ENCODE measurements at places on chromosomes 5 and 9.

GRCh38 chr9:4799775-4800174, 7.0 kb downstream of the RCL1 start:
- no peak for DNase-seq

GRCh38 chr5:37478121-37478894, 99.2 kb downstream of the WDR70 start:
- DNase-seq: no peak

DNA sequence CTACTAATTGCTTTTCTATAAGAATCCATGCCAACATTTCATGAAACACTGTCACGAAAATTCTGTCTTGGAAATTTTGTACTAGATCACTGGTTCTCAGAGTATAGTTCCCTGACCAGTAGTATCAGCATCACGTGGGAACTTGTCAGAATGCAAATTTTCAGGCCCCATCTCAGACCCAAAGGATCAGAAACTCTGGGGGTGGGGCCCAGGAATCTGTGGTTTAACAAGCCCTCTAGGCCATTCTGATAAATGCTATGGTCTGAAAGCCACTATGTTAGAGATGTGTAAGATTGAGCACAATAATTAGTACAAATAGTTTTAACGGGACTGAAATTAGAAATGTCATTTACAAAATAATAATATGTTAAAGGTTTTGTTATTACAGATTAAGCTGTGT, 615.7 kb upstream of the ARRDC3 start:
- DNase-seq: no peak

DNA sequence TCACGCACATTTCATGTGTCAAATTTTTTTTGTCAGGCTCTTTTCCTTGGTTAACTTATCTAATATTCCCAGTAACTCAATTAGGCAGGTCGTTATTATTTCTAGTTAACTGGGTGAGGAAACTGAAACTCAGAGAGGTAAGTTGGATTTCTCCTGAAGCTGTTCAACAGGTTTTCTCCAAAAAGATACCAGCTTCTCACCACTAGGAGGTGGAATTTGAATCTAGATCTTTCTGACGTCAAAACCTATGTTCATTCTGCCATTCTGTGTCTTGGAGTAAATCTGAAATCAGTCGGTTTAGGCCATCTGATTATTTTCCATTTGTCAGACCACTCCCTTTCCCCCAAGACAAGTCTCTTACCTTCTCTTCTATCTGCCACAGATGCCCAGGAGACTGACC, 572.9 kb downstream of the ACTL7B start:
- no peak for DNase-seq

- peak; percentile 1 for DNase-seq
Observed at GRCh38 chr9:79868567-79869189, 296.9 kb downstream of the TLE4 start.

DNA sequence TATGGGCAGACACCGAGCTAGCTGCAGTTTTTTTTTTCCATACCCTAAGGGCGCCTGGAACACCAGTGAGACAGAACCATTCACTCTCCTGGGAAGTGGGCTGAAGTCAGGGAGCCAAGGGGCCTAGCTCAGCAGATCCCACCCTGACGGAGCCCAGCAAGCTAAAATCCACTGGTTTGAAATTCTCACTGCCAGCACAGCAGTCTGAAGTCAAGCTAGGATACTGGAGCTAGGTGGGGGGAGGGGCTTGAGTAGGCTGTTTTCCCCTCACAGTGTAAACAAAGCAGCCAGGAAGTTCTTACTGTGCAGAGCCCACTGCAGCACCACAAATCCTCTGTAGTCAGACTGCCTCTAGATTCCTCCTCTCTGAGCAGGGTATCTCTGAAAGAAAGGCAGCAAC, 151.7 kb upstream of the HCN1 start:
- DNase-seq: no peak
